Stimulated activated CD8-positive, alpha-beta memory T cell treated with anti-CD3 and anti-CD28 coated beads, Interleukin-7, amount 100 ng/mL, for 24 hours (primary cell): ENCODE measurements at places on chromosomes 5 and 9.
A peak's percentile ranks its signal among the peaks of the same experiment; 100 is the strongest.

DNA sequence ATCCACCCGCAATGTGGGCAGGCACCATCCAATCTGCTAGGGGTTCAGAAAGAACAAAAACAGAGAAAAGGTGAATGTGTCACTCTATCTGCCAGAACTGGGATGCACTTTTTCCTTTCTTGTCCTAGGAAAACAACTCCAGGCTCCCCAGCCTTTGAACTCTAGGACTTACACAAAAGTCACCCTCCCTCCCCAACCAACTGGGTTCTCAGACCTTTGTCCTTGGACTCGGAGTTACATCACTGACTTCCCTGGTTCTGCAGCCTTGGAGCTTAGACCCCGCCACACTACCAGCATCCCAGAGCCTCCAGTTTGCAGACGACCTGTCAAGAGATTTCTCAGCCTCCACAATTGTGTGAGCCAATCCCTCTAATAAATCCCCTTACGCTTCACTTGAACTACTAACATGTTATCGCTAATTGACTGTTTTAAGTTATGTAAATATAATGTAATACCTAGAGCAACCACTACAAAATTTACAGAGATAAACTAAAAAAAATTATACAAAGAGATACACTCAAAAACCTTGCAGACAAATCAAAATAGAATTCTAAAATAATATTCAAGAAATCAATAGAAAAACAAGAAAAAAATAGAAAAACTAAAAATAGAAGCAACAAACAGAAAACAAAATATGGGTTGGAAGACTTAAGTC, 5.3 kb upstream of the UBLCP1 start:
- no peak for DNase-seq

DNA sequence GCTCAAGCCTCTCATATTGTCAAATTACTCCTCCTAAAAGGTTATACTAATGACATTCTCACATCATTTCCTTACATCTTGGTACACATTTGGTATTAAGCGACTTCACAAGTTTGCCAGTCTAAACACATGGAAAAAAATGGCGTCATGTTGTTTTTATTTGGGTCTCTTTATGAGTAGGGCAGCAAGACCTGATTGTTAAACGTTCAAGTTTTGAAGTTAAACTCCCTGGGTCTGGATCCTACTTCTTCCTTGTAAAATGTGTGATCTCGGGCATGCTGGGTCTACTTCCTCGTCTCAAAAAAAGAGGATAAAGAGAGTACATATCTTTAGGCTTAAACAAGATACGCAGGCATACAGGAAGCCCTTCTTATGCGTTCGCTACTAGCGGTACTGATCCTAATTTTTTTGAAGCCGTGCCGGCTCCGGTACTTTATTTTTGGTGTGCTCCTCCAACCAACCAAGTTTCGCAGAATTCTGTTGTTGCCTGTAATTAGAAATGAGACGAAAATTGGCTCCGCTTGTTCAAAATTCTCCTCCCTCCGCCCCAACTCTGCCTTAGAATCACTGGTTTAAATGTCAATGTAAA, 596 bp upstream of the CDC37L1 start:
- no peak for DNase-seq

- no peak for DNase-seq
Observed at GRCh38 chr5:4295663-4296339, 700.2 kb downstream of the IRX1 start.

- no peak for DNase-seq
Observed at GRCh38 chr9:105438141-105438806, 9.6 kb upstream of the FSD1L start.

DNA sequence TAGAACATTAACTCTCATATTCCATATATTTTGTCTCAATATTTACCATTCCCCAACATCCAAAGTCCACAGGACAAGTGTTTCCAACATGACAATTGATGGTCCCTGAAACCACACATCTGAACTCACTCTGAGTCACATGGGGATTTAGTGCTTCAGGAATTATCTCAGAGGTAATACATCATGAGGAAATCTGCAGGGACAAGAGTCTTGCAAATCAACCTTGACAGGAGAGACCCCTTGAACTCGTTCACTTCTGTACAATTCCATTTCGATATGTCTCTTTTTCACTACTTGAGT, 119.7 kb upstream of the ABCA1 start:
- no peak for DNase-seq

GRCh38 chr5:136511046-136511445, 145.7 kb upstream of the TRPC7 start:
- no peak for DNase-seq

GRCh38 chr5:116880150-116880549, 305.5 kb upstream of the SEMA6A start:
- no peak for DNase-seq

DNA sequence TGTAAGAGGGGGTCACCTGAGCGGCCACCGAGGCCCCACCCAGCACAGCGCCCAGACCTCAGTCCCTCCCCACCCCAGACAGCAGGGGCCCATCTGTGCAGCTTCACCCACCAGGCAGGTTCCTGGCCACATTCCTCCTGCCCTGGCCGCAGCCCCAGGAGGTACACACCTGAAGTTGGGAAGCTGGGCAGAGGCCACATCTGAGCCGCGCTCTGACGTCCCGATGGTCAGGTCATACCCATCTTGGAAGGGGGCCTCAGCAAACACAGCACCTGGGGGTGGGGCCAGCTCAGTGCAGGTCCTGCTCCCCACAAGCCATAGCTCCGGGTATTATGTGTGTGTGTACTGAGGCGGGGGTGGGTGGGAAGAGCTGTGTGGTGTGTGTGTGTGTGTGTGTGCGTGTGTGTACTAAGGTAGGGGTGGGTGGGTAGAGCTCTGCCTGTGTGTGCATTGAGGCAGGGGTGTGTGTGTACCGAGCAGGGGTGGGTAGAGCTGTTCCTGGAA, 5.6 kb downstream of the SPOUT1 start:
- no peak for DNase-seq

DNA sequence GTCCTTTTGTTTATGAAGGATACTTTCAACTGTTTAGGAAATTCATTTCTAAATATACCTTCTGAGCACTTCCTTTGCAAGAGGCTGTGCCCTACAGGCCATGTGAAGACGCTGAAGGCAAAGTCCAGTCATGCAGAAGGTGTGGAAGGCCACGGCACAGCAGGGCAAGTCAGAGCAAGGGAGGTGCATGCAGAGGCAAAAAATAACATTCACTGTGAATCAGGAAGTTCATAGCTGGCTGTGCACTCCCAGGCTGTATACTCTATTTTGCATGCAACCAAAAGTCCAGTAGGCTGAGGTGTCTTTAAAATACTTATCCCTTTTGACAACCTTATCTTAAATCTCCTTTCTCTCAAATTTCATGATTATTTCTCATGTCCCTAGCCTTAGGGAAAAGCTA, 50.3 kb downstream of the GNAQ start:
- no peak for DNase-seq

GRCh38 chr9:94057918-94058317, 26.3 kb upstream of the PTPDC1 start:
- DNase-seq, result no peak

GRCh38 chr9:87276327-87276841, 221.3 kb upstream of the DAPK1 start:
- DNase-seq, result no peak

DNA sequence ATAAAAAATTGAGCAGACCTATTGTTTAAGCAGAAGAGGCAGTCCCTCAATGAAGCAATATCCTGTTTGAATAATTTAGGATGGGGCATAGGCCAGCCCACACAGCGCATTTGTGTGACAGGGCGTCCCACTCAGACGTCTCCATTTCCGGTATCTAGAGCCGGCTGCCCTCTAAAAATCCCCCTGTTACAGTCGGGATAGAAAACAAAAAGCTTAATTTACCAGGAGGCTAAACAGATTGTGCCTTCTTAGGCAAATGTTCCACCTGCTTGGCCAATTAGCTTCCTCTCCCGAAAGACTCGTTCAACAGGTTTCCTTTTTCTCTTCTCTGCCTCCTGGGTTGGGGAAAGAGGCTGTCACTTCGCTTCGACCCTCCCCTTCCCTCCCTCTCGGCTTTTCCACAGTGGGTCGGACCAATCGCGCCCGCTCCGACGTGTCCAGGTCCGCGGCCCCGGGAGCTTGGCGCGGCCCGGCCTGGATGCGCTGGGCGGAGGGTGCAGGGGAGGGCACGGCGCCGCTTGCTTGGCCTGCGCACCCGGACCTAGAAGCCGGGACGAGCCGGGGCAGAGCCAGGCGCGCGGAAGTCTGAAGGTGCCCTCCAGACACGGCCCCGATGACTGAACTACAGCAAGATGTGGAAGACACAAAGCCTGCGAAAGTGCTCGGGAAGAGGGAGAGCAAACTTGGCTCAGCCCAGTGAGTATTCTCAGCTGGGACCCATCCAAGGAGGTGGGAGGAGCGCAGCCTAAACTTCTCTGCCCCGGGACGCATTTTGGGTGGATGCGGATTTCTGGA, at the start of gene GRAMD2B:
Gene GRAMD2B, plus strand, starts transcription at position 416 of the 795 bp plus-strand sequence. Its CDS starts 198 bp downstream, at position 614.
- peak; percentile 31 for DNase-seq

- DNase-seq, result no peak
Observed at GRCh38 chr9:13431222-13431536, 151.7 kb upstream of the MPDZ start.

DNA sequence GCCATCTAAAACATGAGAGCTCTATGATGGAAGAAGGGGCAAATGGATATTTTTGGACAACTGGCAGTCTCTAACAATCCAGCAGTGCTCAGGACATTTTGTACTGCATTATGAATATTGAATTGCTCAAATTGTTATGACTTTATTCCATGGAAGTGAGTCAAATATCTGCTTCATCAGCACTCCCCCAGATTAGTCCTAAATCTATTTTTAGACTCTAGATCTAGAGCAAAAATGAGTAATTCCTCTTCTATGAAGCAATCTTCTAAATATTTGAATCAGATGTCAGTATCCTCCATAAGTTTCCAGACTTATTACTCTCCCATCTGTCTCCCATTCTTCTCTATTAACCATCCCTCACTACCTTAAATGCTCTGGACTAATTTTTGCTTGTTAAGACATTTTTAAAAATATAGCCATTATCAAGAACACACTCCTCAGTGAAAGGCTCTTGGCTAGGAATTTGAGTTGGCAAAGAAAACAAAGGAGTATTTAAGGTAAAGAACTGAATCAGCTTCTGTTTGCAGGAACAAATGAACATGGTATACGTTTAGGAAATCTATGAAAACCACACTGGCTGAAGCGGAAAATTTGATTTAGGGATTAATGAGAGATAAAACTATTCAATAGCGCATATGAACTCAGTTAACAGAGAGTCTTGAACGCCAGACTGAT, 300.9 kb downstream of the MCTP1 start:
- DNase-seq, result no peak

- no peak for DNase-seq
Observed at GRCh38 chr5:79846198-79846521, 144.9 kb downstream of the MTX3 start.

- DNase-seq, result no peak
Observed at GRCh38 chr5:178221282-178221681, 11.3 kb downstream of the PHYKPL start.

GRCh38 chr5:158200619-158201018, 341.7 kb upstream of the CLINT1 start:
- DNase-seq, result no peak

DNA sequence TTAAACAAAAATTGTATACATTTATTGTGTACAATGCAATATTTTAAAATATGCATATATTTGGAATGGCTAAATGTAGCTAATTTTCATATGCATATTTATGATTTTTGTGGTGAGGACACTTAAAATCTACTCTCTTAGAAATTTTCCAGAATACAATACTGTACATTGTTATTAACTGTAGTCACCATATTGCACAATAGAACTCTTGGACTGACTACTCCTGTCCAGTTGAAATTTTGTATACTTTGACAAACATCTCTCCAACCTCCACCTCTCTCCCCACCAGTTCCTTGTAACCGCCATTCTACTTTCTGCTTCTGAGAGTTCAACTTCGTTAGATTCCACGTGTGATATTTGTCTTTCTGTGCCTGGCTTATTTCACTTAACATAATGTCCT, 49.2 kb upstream of the TAF11L2 start:
- no peak for DNase-seq

DNA sequence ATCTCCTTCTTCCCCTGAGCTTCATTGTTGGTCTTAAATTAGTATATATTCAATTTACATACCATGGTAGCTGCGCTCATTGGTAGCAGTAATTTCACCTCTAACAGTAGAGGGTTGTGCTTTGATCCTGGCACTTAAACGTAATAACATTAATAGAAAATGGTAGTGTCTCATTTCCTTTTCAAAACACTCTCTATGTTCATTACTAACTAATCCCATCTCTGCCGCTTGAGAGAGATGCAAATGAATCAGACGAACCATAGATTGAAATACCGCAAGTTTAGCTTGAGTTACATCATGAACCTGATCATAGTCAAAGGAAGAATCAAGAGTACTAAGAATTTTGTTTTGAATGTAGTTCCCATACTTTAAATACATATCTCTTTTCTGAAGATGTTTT, 2.2 kb downstream of the THBS4 start:
- DNase-seq, result no peak

DNA sequence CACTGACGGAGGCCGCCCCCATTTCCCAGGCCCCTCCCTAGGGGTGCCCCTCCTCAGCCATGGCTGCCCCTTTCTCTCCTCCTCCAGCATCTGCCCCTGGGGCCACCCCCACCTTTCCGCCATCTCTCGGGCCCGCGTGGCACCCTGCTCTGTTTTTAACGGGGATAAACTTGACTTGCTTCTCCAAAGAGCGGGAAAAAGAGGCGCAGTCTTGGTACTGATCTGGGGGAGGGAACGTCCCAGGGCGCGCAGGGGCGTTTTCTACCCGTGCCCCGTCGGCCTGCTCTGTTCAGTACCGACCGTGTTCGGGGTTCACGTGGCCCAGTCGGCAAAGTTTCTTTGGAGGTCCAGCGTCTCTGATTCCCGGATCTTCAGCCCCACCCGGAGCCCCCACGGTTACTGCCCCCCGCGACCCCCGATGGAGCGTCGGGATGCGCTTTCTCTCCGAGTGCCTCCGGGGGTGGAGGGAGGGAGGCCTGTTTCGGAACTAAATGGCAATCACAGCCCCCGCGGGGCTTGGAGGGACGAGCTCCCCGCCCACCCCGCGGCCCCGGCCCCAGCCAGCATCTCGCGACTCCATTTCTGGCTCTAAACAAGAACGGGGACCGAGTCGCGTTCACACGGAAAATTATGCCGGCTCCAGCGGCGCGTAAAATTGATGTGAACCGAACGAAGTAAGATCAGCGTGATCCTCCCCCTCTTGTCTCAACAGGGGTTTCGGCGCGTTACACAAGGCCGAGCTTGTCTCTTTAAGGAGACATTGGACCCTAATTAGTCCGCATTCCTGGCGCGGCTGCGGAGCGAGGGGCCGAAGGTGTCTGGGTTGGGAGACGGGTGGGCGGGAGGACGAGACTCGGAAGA, 1.1 kb upstream of the TLE4 start:
- peak; percentile 25 for DNase-seq

GRCh38 chr9:70444904-70445303, 30.4 kb upstream of the KLF9 start:
- no peak for DNase-seq

DNA sequence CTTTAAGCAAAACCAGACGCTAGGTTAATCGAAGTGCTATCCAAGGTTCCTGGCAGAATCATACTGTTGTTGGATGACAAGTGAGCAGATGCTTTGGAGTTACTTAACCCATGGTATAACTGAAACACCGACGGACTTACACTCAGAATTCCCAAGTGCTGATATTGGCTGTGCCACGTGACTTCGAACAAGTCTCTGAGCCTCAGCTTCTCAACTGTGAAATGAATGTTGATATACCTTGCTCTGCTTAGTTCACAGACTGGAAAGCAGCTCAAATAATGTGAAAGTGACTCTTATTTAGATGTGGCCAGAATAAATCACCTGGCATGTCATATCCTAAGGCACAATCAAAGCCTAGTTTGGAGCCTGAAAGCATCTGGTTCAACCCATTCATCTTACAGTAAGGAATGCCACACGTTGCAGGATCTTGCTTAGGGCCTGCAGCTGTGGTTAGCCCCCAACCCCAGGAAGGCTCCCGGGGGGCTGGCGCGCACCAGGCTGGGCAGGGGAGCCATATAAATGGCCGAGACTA, 759 bp downstream of the GEMIN5 start:
- DNase-seq, result no peak
